ENCODE measurements at places on chromosomes 4 and X.
A peak's percentile ranks its signal among the peaks of the same experiment; 100 is the strongest.

DNA sequence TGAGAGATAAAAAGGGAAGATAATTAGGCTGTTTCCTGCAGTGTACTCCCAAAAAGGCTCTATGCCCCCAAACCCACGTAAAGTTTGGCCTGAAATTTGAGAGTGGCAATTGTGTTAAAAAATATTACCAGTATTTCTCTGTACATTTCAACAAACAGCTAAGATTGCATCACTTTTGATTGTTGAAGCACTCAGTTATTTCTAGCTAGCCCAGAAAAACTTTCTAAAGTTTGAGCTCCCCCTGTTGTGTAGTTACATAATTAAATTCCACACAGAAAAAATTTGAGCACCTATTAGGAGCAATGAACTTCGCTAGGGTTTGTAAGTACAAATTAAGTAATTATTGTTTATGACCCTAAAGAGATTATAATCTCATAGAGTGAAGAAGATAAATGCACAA, 109.4 kb downstream of the DLG3 start:
- peak; percentile 1 for DNase-seq

GRCh38 chrX:40104985-40105834, 7.5 kb upstream of the BCOR start:
- DNase-seq = peak; percentile 28

GRCh38 chrX:154712781-154713740, 37.8 kb downstream of the GAB3 start:
- DNase-seq = peak; percentile 47

- DNase-seq = peak; percentile 13
These were observed 17.0 kb downstream of the LAMP2 start for GRCh38 chrX:120452131-120452530.

DNA sequence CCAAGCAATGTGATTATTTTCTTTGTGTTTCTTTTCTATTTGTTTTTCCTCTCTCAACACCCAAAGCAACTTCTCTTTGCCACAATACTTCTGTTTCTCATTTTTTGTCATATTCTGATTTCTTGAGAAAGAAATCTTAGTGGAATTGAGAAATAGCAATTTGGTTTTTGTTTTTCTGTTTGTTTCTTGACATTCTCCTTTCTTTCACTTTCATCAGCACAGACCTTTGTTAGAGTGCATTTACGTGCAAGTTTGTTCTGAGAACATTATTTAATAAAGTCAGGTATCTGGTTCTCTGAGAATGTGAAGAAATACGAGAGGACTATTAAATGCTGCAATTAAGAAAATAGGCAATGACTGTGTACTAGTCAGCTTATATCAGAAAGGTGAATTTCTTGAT, 608.1 kb upstream of the AADAT start:
- DNase-seq = no peak

- DNase-seq = no peak
These were observed 192.1 kb downstream of the PTTG2 start for GRCh38 chr4:38152305-38152704.

- peak; percentile 29 for DNase-seq
These were observed 7.3 kb downstream of the CDKL2 start for GRCh38 chr4:75623026-75623425.

GRCh38 chrX:15236146-15236545, 33.7 kb downstream of the ASB9 start:
- DNase-seq = no peak

DNA sequence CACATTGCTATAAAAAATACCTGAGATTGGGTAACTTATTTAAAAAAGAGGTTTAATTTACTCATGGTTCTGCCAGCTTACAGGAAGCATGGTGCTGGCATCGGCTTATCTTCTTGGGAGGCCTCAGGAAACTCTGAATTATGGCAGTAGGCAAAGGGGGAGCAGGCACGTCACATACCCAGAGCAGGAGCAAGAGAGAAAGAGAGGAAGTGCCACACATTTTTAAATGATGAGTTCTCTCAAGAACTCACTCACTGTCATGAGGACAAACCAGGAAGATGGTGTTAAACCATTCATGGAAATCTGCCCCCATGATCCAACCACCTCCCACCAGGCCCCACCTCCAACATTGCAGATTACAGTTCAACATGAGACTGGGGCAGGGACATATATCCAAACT, 10.0 kb upstream of the AFF1 start:
- DNase-seq = peak; percentile 73

- DNase-seq = peak; percentile 87
These were observed 73.9 kb downstream of the REELD1 start for GRCh38 chr4:146288193-146288592.

- DNase-seq = no peak
These were observed 32.7 kb upstream of the HPGDS start for GRCh38 chr4:94375364-94375763.

GRCh38 chr4:74873545-74874301, 59.2 kb upstream of the PARM1 start:
- DNase-seq = peak; percentile 13

DNA sequence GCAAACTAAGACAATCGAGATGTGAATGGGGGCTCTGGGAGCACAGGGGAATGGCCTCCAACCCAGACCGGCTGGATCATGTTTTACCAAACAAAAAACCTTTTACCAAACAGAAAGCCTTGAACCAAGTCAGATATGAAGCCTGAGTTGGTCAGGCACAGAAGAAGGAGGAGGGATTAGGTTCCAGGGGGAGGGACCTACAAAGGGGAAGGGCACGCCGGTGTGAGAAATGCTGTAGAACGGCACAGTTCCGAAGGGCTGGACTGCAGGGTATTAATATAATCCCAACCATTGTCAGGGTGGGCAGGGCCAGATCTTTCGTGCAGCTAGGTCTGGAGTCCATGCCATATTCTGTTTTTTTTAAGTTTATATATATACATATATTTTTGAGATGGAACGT, 52.9 kb upstream of the NYX start:
- no peak for DNase-seq

GRCh38 chr4:45408996-45409395, 682.6 kb upstream of the GNPDA2 start:
- DNase-seq = no peak

GRCh38 chrX:57353472-57354132, 67.1 kb downstream of the FAAH2 start:
- no peak for DNase-seq

GRCh38 chr4:38621028-38621684, 42.8 kb upstream of the KLF3 start:
- peak; percentile 96 for DNase-seq

DNA sequence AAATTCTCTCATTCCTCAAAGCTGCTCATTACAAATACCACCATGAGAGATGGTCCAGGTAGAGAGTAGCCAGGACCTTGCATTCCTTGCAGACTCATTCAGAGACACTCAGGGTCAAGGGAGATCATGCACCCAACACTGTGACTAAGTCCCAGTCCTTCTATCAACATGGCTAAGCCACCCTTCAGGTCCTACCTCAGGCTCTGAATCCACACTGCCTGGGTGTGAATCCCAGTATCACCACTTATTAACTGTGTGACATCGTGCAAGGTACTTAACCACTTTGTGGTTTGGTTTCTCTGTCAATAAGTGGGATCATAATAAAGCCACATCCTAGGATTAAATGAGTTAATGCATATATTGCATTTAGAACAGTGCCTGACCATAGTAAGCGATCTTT, 124.1 kb upstream of the NEIL3 start:
- no peak for DNase-seq

- no peak for DNase-seq
These were observed 534.1 kb upstream of the GALNTL6 start for GRCh38 chr4:171279131-171279530.

DNA sequence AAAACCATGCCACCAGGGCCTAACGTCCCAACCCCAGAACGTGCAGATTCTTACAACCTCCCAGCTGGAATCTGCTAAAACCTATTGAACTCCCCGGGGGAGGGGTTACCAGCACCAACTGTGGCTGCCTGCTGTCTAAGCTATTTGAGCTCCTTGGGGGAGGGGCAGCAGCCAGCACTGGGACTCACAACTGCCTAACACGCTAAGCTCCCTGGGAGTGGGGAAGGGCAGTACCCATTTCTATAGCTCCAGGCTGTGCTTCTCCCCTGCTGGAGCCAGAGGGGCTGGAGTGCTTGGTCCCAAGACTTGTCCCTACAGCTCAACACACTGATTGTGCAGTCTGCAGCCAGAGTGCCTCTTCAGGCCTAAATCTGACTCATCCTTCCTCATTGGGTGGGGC, 459.8 kb upstream of the FGF16 start:
- DNase-seq = no peak

GRCh38 chrX:70264784-70265183, 3.4 kb upstream of the ARR3 start:
- no peak for DNase-seq

GRCh38 chrX:33188881-33189280, 22.5 kb downstream of the DMD start:
- DNase-seq = no peak

- DNase-seq = no peak
These were observed 63.0 kb downstream of the PRSS12 start for GRCh38 chr4:118289794-118290193.

- no peak for DNase-seq
These were observed 58.0 kb downstream of the CLOCK start for GRCh38 chr4:55488716-55489115.

- peak; percentile 7 for DNase-seq
These were observed 74.4 kb upstream of the RBMX start for GRCh38 chrX:136954930-136955329.

DNA sequence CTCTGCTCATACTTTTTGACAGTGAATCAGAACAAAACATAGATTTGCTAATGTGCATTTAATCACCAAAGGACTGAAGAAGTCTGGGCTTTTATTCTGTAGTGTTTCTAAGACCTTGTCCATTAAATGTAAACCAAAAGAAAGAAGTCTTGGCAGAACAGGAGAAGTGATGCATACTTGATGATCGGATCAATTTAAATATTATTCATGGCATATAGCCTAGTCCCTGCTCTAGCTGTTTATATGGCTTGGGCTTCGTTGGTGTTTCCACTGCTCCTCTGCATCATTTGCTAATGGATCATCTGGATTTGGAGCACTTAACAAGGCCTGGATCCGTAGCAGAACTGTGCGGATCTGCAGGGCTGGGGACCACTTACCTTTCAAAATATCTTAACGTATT, 566.6 kb downstream of the GALNTL6 start:
- no peak for DNase-seq

DNA sequence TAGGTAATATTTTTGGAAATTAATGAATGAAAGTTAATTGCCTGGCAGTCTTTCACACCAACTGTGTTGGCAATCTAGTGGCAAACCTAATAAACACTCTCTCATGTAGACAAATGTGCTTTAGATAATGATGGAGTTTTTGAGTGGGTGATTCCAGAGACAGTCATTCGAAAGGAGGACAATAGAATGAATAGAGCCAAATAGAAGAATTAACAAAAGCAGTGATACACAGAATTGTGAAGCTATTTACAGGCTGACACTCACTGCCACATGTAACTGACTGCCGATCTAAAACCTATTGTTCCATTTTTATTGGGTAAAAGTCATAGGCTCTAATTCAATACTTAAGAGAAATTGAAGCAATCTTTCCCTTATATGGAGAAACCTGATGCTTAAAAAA, 338.5 kb downstream of the PCDH7 start:
- no peak for DNase-seq

DNA sequence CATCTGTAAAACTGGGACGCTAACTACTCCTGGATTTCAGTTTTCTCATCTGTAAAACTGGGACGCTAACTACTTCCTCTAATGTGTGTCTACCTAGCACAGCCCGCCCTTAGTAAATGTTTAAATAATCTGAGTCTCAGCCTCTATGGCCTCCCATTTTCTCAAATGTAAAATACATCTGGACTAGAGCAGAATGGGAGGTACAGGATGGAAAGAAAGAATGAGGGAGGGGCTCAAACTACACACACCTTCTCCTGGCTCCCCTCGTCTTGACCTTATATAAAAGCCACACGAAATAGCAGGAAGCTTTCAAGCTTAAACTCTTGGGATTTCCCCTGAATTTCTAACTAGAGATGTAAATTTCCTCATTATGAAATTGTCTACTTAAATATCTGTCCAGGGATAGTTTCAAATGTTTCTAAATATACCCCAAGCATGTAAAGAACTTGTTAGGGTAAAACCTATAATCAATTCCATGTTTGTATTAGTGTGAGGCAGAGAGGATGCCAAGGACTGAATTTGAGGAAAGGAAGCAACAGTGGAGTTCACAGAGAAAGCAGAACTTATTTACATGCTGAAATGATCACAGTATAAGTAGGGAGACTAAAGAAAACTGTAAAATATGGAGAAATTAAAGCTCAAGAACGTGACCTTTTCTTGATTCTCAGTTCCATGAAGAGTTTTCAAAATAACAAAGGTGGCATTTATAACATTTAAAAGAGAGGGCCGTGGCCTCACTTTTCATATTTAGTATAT, 220.0 kb downstream of the NWD2 start:
- peak; percentile 31 for DNase-seq

GRCh38 chrX:43481576-43481975, 174.5 kb upstream of the MAOA start:
- DNase-seq = no peak

All from inflammatory macrophage treated with lipopolysaccharide for 4 hours (primary cell).